CD4-positive, alpha-beta T cell (primary cell): ENCODE measurements at places on chromosomes 12 and 14.

DNA sequence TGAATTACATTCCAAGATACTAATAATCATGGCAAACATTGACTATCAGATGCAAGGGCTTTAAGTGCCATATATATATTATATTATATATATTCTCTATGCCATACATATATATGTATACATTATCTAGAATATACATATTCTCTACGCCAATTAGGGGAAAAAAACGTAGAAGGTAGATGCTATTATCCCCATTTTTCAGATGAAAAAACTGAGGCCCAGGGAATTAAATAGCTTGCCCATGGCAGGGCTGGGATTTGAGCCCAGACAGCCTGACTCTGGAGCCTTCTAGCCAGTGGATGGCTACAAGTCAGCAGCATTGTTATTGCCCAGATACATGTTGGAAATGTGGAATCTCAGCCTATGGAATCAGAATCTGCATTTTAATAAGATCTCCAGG is 116.0 kb upstream of the BTG1 start:
- DNase-seq, result no peak

DNA sequence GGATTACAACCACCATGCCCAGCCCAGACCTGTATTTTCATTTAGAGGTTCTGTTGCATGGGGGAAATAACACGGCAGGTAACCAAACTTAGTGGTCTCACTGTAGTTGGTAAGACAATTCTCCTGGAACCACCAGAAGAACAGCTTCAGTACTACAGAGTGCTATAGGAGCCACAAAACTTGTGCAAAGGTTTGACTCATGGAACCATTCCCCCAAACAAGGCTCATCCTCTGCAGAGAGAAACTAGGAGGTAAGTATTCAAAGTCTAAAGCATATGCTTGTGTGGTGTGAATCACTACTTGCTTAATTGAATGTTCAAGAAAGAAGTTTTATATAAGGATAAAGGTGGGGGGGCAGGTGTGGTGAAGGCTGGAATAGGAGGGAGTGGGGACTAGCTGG is 58.7 kb downstream of the GNS start:
- DNase-seq, result no peak

DNA sequence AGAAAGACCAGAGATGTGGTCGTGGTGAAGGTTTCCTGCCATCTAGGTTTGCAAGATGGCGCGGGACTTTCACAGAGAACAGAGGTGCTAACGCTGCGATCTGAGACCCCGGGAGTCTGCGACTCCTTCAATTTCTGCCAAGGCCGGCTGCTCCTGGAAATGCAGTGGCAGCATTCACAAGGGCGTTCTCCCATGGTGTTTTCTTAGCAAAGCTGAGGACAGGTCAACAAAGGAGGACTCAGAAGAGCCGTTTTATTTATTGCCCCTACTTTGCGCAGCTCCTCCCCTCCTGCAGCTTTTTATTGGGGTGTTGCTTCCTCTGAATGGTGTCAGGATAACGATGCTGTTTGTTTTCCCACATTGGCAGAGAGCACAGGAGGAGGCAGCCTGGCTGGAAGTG is 86.3 kb downstream of the TMEM132C start:
- no peak for DNase-seq

GRCh38 chr14:79825046-79825521 is 386.2 kb downstream of the DIO2 start:
- no peak for DNase-seq

GRCh38 chr14:67602995-67603545 is 3.0 kb upstream of the PIGH start:
- no peak for DNase-seq
